Uterus (tissue), 4 donors: ENCODE measurements at places on chromosomes 5 and 9. TPM values are rescaled to one million over a fixed set of nuclear protein-coding genes. Genes with fewer than 3 reads are reported as not detected.

GRCh38 chr5:109707531-109707930, 17.8 kb downstream of the MAN2A1 start:
- H3K36me3 ChIP-seq = no peaks in the 10 kb centered on the region
- no peak overlapping the region for H3K27ac ChIP-seq
- H3K4me1 ChIP-seq = no peaks in the 10 kb centered on the region
- no peaks in the 10 kb centered on the region for H3K27me3 ChIP-seq
- no peak for DNase-seq
- H3K4me3 ChIP-seq = no peak overlapping the region

DNA sequence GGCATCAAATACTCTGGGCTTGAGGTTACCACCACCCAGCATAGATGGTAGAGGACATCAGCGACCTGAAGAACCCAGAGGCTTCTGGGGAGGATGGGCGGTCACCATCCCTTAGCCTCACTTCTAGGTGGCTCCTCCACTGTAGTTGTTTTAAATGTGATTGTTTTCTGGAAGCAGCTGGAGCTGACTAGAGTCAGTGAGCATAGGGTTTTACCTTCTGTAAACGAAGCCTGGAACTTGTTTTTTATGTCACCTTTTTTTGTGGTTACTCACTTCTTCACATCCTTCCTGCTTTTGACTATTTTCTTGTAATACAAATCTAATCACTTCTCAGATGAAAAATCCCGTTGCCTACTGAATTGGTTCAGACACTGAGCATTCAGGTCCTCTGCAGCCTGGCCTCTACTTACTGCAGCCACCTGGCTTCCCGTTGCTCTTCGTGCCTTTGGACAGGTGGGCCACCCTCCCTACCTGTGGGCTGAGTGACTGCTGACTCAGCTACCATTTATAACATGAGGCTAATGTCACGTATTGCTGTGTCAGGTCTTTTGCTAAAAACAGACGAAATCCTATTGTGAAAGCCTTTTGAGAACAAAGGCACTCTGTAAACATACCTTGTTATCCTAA, 167.8 kb downstream of the MAN2A1 start:
- no peaks in the 10 kb centered on the region for H3K4me1 ChIP-seq
- H3K36me3 ChIP-seq = no peaks in the 10 kb centered on the region
- no peak for DNase-seq

Gene SLC44A1
- total RNA-seq = 75.0 TPM

GRCh38 chr5:19584131-19584530, 403.9 kb downstream of the CDH18 start:
- no peak overlapping the region for H3K4me3 ChIP-seq
- no peaks in the 10 kb centered on the region for H3K27me3 ChIP-seq
- H3K4me1 ChIP-seq = no peaks in the 10 kb centered on the region

DNA sequence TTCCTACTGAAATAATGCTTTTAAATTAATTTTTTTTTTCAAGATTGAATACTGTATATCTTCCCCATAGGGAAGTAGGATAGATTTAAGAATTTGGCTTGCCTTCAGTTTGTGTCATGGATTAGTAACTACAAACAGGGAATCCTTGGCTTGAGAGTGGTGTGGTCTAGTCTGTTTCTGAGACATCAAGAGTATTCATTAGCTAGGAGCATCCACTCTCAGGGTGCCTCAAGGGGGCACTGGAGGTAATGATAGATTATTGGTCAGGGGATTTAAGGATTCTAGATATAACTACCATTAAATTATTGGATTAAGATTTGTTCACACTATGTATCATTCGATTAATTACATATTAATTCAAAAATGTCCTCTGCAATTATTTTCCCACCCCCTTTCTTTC, 91.8 kb upstream of the TXNDC8 start:
- no peaks in the 10 kb centered on the region for H3K4me1 ChIP-seq
- no peak for DNase-seq
- no peaks in the 10 kb centered on the region for H3K36me3 ChIP-seq
- no peak overlapping the region for H3K4me3 ChIP-seq

Gene TLX3
- total RNA-seq = not detected

DNA sequence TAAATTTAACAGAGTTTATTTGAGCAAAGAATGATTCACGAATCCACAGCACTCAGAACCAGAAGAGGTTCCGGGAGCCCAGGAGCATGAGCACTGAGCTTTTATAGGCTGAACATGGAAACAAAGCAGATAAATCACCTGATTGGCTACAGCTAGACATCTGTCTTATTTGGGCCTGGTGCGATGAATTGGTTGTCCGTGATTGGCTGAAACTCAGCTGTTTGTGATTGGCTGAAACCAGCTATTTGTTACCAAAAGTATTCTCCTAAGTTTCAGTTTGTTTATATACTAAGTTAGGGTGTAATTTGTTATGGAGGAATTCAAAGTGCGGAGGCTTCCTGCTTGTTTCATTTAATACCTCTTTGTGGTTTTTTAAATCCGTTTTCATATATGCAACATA, 15.8 kb upstream of the LCP2 start:
- H3K36me3 ChIP-seq = no peaks in the 10 kb centered on the region
- no peaks in the 10 kb centered on the region for H3K27me3 ChIP-seq
- H3K27ac ChIP-seq = peak overlapping the region; percentile 84
- no peak overlapping the region for H3K4me3 ChIP-seq

GRCh38 chr5:170307575-170308465, 10.2 kb upstream of the LCP2 start:
- no peak overlapping the region for H3K4me3 ChIP-seq
- peak overlapping the region; percentile 78 for H3K27ac ChIP-seq
- H3K27me3 ChIP-seq = no peaks in the 10 kb centered on the region
- H3K36me3 ChIP-seq = no peaks in the 10 kb centered on the region
- DNase-seq = peak; percentile 87

GRCh38 chr5:16574789-16575721, 41.7 kb downstream of the RETREG1 start:
- no peak overlapping the region for H3K27ac ChIP-seq
- no peaks in the 10 kb centered on the region for H3K4me1 ChIP-seq
- DNase-seq = no peak
- H3K27me3 ChIP-seq = no peaks in the 10 kb centered on the region
- H3K4me3 ChIP-seq = no peak overlapping the region

DNA sequence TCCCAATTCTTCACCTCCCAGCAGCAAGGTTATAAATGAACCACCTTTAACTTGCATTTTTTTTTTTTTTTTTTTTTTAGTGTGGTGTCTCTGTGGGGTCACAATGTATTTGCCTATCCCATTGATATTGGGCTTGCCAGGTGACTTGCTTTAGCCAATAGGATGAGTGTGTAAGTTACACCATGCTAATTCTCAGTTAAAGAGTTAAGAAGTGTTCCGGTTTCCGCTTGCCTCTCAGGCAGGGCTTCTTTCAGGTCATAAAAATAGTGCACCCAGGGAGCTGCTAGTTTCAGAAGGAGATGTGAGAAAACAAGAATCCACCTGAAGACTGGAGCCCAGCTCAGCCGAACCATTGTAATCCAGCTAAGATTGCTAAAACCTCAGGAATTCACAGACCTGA, 84.2 kb upstream of the PTPRD start:
- no peak overlapping the region for H3K27ac ChIP-seq
- H3K36me3 ChIP-seq = no peaks in the 10 kb centered on the region
- H3K4me1 ChIP-seq = no peaks in the 10 kb centered on the region
- DNase-seq = no peak
- no peak overlapping the region for H3K4me3 ChIP-seq

DNA sequence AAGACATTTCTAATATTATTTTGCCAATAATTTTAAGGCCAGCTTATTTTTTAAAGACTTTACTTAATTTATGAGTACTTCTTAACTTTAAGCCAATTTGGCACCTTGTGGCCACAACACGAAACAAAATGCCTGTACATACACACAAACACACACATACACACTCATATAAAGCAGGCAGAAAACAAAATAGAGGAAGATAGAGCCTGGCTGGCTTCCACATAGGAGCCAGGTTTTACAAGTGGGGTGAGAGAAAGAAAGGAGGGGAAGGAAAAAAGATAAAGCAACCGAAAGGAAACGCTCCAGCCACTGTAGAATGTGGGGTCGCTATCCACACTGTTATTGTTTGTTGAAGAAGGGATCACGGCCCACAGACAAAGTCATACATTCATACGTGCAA, 10.4 kb downstream of the GMCL2 start:
- H3K27me3 ChIP-seq = no peaks in the 10 kb centered on the region
- no peaks in the 10 kb centered on the region for H3K4me1 ChIP-seq
- no peak overlapping the region for H3K4me3 ChIP-seq
- H3K27ac ChIP-seq = no peak overlapping the region

Gene FAT2
- 9.1 TPM for total RNA-seq

Gene SURF1
- total RNA-seq = 13.0 TPM
